IMR-90 (cell line): ENCODE measurements at places on chromosomes 5 and 9. TPM values are rescaled to one million over a fixed set of nuclear protein-coding genes. Genes with fewer than 3 reads are reported as not detected.
A peak's percentile ranks its signal among the peaks of the same experiment; 100 is the strongest.

The SLC30A5 gene
- total RNA-seq, result 34.8 and 63.3 TPM in 2 replicates

DNA sequence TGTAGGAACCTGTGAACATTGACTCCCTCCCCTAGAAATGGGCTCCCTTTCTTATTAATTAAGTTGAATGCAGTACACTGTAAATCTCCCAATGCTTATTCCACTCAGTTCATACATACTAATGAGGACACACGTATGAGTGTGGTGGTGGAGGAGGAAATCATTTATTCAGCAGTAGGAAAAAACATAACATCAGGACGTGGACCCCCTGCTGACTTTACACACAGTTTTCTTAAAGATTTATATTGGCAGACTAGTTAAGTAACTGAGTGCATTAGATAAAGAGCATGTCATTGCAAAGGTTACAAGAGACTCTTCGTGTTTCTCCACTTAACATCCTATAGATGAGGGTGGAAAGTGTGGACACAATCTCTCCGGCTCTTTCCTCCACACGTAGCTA, 37.8 kb upstream of the SEMA6A start:
- H3K4me1 ChIP-seq, result no peaks in the 10 kb centered on the region
- H3K4me3 ChIP-seq, result no peak overlapping the region
- no peak overlapping the region for H3K27ac ChIP-seq
- no peak for DNase-seq
- H3K27me3 ChIP-seq, result no peaks in the 10 kb centered on the region
- no peaks in the 10 kb centered on the region for H3K36me3 ChIP-seq

- no peak for DNase-seq
- no peaks in the 10 kb centered on the region for H3K27me3 ChIP-seq
- no peaks in the 10 kb centered on the region for H3K4me1 ChIP-seq
- no peak overlapping the region for H3K27ac ChIP-seq
- no peaks in the 10 kb centered on the region for H3K36me3 ChIP-seq
Measured at GRCh38 chr5:155759252-155759651, 567.7 kb upstream of the SGCD start.

DNA sequence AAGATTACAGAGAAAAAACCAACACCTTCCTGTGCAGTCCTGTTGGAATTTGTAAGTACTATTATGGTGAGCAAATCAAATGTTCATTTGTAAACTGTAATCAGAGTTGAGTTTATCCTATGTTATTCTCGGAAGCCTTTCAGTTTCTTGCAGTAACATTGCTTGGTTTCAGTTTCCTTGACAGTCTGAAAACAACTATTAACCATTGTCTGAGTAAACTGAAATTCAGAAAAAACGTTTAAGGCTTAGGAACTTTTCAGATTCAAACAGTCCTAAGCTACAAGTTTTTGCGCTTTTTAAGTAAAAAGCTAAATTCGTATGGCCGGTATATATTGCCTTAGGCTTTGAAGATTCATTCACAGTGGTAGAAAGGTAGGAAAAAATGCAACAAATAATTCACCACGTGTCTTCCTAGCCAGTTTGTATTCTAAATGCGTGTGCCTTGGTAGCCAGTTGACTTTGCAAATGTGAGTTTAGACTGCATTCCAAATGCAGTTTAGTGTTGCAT, 2.5 kb downstream of the GPBP1 start:
- DNase-seq, result peak; percentile 80
- H3K4me3 ChIP-seq, result peak overlapping the region; percentile 48
- H3K27me3 ChIP-seq, result no peaks in the 10 kb centered on the region
- no peak overlapping the region for H3K27ac ChIP-seq
- H3K36me3 ChIP-seq, result peaks cover 3% of the 10 kb centered on the region; the same call in 1 of the 2 replicates

The CD14 gene
- 0.18 TPM in 1 of 2 replicates, not detected in the other for total RNA-seq

The NME5 gene
- total RNA-seq, result under 0.01 and 0.18 TPM in 2 replicates

The CDC20B gene
- total RNA-seq, result not detected in 2 replicates

DNA sequence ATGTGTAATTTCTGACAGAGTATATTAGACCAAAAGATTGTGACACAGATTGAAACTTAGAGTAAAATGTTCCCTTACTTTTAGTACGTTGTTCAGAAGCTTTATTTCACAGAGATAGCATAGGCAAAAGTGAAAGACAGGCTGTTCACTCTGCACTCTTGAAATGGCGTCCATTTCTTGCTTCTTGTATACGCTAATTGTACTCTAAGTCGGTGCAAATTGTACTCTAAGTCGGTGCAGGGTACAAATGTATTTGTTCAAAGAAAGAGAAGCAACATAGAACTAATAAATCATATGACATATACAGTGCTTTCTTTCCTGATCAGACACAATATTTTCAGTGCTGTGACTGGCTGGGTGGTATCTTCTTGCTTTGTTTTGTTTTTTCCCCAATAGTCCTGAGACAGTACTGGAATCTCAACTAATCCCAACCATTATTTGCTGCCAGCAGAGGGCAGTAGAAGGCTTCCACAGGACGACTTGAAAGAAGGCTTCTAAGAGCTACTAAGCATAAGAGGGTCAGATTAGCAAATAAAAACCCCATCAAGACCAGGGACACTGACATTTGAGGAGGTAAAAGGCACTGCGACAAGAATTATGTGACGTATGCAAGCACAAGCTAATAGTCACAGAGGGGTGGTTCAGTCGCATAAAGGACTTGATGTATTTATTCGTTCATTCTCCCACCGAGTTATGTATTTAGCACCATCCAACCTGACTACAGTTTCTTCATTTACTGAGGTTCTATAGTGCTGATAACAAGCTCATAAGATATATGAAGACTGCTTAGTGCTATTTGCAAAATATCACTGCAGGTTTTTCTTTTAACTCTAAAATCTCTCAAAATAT, 831.8 kb downstream of the TAF11L14 start:
- H3K36me3 ChIP-seq, result no peaks in the 10 kb centered on the region
- H3K4me1 ChIP-seq, result no peaks in the 10 kb centered on the region
- H3K4me3 ChIP-seq, result no peak overlapping the region

DNA sequence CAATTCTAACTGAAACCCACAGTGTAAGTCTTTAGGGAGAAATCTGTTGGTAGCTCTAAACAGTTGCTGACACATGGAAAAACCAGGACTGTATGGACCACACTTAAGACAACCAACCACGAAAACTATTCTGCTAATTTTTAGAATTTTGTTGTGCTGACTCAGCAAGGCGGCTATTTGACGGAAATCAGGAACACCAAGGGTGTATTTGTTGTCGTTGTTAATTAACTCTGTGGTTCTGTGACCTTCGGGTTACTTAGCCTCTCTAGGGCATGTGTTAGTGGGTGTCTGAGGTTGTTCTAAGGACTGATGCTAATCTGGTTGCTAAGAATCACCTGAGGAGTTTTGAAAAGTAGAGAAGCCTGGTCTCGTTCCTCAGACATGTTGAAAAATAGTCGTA, 79.2 kb downstream of the ATP10B start:
- H3K4me1 ChIP-seq, result no peaks in the 10 kb centered on the region
- no peak overlapping the region for H3K27ac ChIP-seq
- no peak for DNase-seq

The FYB1 gene
- not detected in 2 replicates for total RNA-seq

GRCh38 chr5:150038547-150038946, 38.0 kb downstream of the HMGXB3 start:
- H3K27ac ChIP-seq, result no peak overlapping the region
- H3K4me3 ChIP-seq, result no peak overlapping the region
- DNase-seq, result no peak
- peaks cover 7% of the 10 kb centered on the region for H3K4me1 ChIP-seq
- H3K27me3 ChIP-seq, result no peaks in the 10 kb centered on the region

The PCDHA11 gene
- total RNA-seq, result under 0.01 TPM in 1 of 2 replicates, not detected in the other

The ST8SIA4 gene
- under 0.01 and 0.18 TPM in 2 replicates for total RNA-seq

The MRPS2 gene
- total RNA-seq, result 53.1 and 54.4 TPM in 2 replicates

- no peaks in the 10 kb centered on the region for H3K4me1 ChIP-seq
- no peak overlapping the region for H3K4me3 ChIP-seq
Measured at GRCh38 chr9:18405240-18405639, 68.7 kb upstream of the ADAMTSL1 start.

The SLC6A18 gene
- not detected in 2 replicates for total RNA-seq

The ZNF879 gene
- 3.3 and 3.4 TPM in 2 replicates for total RNA-seq

DNA sequence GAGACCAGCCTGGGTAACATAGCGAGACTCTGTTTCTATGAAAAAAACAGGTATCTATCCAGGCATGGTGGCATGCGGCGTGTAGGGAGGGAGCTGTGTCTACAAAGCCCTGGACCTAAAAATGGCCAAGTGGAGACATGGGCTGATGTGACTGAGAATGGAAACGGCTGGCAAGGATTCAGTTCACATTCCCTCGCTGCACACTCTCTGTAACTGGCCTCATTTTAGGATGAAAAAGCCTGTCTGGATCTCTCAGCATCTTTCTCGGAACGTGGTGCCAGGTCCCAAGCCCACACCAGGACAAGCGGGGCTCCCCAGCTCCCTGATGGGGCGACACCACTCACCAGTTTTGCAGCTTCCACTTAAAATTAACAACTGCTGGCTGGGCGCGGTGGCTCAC, 13.4 kb downstream of the EXD3 start:
- H3K4me1 ChIP-seq, result peaks cover 29% of the 10 kb centered on the region
- H3K27me3 ChIP-seq, result no peaks in the 10 kb centered on the region
- H3K36me3 ChIP-seq, result no peaks in the 10 kb centered on the region
- DNase-seq, result no peak

The IL13 gene
- not detected in 2 replicates for total RNA-seq

GRCh38 chr5:149887622-149888183, 56.9 kb downstream of the PDE6A start:
- peak; percentile 70 for DNase-seq
- H3K36me3 ChIP-seq, result no peaks in the 10 kb centered on the region
- no peak overlapping the region for H3K27ac ChIP-seq

The TXNDC8 gene
- total RNA-seq, result not detected in 2 replicates

The DPM2 gene
- total RNA-seq, result 10.8 TPM in 2 replicates

The ARL10 gene
- total RNA-seq, result 3.6 and 4.4 TPM in 2 replicates

The FAM200C gene
- total RNA-seq, result 6.3 and 6.7 TPM in 2 replicates

DNA sequence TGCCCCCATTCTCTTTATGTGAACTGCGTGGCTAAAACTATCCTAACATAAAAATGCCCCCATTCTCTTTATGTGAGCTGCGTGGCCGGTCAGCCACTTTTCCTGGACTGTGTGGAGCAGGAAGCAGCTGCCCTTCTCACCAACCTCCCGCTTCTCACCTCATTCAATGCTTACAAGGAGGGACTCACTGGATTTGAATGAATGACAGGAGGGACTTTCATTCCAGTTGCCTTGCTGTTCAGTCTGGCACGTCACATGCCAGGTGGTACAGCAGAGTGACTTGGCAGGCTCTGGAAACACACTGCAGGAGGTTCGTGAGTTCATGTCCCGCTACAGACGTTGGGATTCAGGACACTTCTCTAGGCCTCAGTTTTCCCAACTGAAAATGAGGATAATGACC, 60.2 kb upstream of the NFIL3 start:
- no peaks in the 10 kb centered on the region for H3K36me3 ChIP-seq
- H3K4me1 ChIP-seq, result peaks cover 10% of the 10 kb centered on the region
- H3K27ac ChIP-seq, result no peak overlapping the region
- H3K4me3 ChIP-seq, result no peak overlapping the region
- no peaks in the 10 kb centered on the region for H3K27me3 ChIP-seq
- DNase-seq, result no peak
